ENCODE measurements at places on chromosomes 1 and 21.

DNA sequence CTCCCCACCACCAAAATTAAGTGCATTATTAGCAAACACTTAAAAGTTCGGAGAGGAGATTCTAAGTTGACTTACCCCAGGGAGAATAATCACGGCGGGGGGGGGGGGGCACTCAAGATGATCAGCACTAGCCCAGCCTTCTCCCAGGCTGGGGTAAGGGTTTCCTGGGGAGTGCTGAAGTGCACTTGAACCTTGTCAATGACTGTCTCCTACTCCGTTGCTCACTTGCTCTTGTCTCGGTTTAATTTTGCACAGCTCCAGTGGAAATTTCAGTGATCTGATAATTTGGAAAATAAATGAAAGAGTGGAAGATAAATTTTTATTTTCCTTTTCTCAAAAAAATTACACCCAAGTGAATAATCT is 59.2 kb downstream of the PBX1 start:
- no peaks in the 10 kb centered on the region for H3K36me3 ChIP-seq
- peak overlapping the region; percentile 3 for H3K27ac ChIP-seq
- peak; percentile 32 for DNase-seq
- peaks cover 11% of the 10 kb centered on the region for H3K4me1 ChIP-seq
- H3K4me3 ChIP-seq: no peak overlapping the region

GRCh38 chr1:25106352-25106751 is 126.0 kb downstream of the SYF2 start:
- H3K27me3 ChIP-seq: no peaks in the 10 kb centered on the region
- H3K4me1 ChIP-seq: no peaks in the 10 kb centered on the region
- no peak for DNase-seq
- no peak overlapping the region for H3K27ac ChIP-seq
- no peaks in the 10 kb centered on the region for H3K36me3 ChIP-seq

DNA sequence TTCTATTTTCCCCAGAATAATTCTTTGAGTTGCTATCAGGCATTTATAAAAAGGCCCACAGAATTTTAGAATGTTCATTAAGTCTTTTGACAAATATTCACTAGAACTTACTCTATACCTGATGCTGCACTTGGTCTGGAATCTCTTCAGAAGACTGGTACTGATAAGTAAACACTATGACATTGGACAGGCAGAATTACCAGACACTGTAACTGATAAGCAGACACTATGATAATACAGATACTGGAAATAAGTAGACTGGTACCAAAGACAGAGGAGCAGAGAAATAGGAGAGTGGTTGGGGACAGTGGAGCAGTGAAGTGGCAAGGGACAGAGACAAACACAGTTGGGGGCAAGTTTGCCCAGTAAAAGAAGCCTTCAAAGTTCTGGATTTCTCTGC is 8.2 kb downstream of the DPT start:
- DNase-seq: no peak
- H3K27ac ChIP-seq: no peak overlapping the region
- H3K4me1 ChIP-seq: peaks cover 7% of the 10 kb centered on the region

DNA sequence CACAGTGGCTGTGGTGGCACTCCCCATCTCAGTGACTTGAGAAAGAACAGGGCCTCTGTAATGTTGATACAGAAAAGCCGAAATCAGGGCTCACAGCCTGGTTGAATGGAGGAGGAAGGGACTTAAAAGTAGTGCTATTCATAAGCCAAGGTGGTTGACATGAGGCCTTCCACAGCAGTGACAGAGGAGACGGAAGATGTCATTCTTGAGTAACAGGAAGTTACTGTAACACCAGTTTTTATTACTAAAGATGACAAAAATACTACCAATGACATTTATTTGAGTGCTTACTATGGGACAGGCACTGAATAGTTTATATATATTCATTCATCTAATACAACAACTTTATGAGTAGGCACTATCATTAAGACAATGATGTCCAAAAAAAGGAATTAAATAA is 52.8 kb upstream of the GNG12 start:
- no peaks in the 10 kb centered on the region for H3K4me1 ChIP-seq
- DNase-seq: no peak
- no peaks in the 10 kb centered on the region for H3K27me3 ChIP-seq
- no peaks in the 10 kb centered on the region for H3K36me3 ChIP-seq
- no peak overlapping the region for H3K27ac ChIP-seq

DNA sequence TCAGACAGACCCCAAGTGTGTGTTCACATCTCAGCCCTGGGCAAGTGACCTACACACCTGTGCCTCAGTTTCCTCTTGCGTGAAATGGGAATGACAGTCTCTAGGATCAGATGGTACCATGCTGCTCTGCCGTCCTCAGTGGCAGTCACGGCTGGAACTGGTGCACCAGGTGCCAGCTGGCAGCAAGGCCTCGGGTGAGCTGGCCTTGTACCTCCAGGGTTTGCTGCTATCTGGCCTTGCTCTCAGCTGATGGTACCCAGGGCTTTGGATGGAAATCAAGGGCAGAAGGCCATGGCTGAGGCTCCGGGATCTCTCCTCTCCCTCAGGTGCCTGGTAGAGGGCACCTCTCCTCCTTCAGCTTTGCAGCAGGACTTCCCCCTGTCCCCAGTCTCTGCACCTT is 21.3 kb downstream of the TMEM201 start:
- H3K36me3 ChIP-seq: peaks cover 46% of the 10 kb centered on the region

- no peaks in the 10 kb centered on the region for H3K4me1 ChIP-seq
- H3K4me3 ChIP-seq: no peak overlapping the region
- no peak overlapping the region for H3K27ac ChIP-seq
- no peaks in the 10 kb centered on the region for H3K27me3 ChIP-seq
- no peaks in the 10 kb centered on the region for H3K36me3 ChIP-seq
- peak; percentile 94 for DNase-seq
Measured at GRCh38 chr1:241610056-241610815, 29.9 kb downstream of the CHML start.

- peaks cover 2% of the 10 kb centered on the region for H3K36me3 ChIP-seq
- no peaks in the 10 kb centered on the region for H3K4me1 ChIP-seq
Measured at GRCh38 chr1:25799935-25800702, at the start of gene SELENON. TSS of gene SELENON (plus strand) at chr1:25800193. CDS start at chr1:25800231, 38 bp downstream.

- H3K4me1 ChIP-seq: peaks cover 4% of the 10 kb centered on the region
- DNase-seq: no peak
- H3K27ac ChIP-seq: peak overlapping the region; percentile 3
- no peaks in the 10 kb centered on the region for H3K36me3 ChIP-seq
Measured at GRCh38 chr1:2283991-2284895, 56.1 kb downstream of the SKI start.

DNA sequence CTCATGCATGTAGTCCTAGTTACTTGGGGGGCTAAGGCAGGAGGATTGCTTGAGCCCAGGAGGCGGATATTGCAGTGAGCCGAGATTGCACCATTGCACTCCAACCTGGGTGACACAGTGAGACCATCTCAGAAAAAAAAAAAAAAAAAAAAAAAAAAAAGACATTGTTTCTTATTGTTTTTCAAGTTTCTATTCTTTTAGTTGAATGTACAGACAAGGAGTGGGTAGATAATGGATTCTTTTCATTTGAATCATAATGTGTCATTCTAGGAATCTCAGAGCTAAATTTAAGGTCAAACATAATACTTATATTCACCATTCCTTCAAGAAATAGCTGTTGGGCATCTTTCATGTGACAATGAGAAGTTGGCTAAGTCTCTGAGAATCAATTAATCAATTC is 157.0 kb upstream of the C21orf91 start:
- no peaks in the 10 kb centered on the region for H3K27me3 ChIP-seq
- no peaks in the 10 kb centered on the region for H3K4me1 ChIP-seq
- no peak overlapping the region for H3K27ac ChIP-seq
- no peak overlapping the region for H3K4me3 ChIP-seq
- no peak for DNase-seq

All from lung (tissue), 17 donors.